ENCODE measurements at places on chromosomes 13 and 19.

DNA sequence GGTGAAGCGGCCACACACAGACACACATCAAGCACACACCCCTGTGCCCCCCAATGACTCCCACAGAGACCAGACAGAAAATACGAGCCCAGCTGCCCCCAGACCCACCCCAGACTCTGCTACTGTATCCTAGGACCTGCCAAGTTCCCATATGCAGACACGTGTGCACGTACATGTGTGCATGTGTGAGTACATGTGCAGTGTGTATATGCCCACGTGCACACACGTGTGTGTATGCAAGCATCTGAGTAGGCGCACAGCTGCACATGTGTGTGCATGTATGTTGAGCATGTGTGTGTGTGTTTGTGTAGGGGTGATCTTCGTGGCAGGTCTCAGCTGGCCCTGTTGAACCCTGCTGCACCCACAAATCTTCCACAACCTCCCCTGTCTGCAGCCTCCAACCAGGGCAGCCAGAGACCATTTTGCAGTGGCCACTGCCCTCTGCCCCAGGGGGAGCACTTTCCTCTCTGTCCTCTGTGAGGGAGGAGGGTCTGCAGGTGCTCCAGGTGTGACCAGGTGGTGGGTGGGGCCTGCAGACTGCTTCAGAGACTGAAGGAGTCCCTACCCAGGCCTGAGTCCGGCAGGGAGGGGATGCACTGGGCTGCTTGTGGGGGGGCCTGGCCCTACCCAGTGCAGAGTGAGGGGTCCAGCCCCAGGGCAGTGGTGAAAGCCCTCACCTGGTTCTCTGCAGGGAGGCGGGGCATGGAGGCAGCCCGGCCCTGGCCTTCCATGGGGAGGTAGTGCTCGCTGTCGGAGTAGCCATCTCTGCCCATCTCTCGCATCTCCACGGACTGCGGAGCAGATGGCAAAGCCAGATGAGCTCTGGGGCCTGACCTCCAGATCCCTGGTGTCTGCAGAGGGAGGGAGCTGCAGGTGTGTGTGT lies 61.5 kb downstream of the IER2 start:
- DNase-seq: no peak

GRCh38 chr13:80901111-80901510 lies 560.2 kb upstream of the SPRY2 start:
- DNase-seq: no peak

DNA sequence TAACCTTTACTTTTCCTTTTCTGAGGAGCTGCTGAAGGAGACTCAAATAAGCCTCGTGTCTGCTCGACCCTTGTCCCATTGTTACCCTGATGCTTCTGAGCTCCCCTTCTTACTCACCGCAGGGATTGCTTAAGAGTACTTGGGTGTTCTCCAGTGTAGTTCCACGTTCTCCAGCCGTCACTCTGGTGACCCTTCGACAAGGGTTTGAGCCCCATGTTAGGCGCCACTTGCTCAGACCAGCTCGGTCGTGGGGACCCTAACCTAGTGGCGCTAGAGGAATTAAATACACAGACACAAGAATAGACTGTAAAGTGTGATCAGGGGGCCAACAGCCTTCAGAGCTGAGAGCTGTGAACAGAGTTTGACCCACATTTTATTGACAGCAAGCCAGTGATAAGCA lies 10.3 kb downstream of the ZNF480 start:
- DNase-seq: no peak

- DNase-seq: no peak
Observed at GRCh38 chr19:18713550-18714117, 30.2 kb downstream of the CRTC1 start.

DNA sequence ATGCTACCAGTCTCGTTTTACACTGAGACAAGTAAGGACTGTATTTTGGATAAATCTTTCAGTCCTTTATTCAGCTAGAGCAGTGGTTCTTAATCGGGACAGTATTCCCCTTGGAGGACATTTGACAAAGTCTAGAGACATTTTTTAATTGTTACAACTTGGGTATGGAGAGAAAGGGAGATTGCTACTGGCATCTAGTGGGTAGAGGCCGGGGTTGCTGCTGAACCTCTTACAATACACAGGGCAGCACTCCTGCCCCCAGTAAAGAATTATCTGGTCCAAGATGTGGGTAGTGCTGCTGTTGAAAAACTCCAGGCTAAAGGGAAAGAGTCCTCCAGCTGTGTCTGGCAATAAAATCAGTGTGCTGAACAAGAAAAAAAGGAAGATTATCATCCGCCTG lies 334.8 kb downstream of the SLC7A1 start:
- DNase-seq: no peak

DNA sequence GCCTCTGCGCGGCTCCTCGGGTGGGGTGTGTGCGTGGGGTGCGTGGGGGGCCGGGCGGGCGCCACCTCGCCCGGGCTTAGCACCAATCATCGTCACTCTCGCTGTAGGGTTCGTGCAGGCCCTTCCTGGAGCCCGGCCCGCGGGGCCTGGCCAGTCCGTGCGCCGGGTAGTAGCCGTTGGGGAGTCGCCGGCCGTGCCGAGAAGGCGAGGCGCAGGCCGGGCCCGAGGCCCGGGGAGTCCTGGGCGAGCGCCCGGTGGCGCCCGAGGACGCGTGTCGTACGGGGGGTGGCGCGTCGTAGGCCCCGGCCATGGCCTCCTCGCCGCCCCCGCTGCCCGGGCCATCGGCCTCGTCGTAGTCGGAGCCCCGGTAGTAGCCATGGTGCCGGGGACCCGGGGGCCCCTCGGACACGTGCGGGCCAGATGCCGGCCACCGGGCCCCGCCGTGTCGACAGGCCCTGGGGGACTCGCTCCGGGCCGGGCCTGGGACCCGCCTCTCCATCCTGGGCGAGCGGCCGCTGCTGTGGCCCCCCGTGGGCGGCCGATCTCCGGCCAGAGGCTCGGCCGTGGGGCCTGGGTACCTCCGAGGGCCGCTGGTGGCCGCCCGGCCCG lies 57.1 kb downstream of the IER2 start:
- DNase-seq: no peak

DNA sequence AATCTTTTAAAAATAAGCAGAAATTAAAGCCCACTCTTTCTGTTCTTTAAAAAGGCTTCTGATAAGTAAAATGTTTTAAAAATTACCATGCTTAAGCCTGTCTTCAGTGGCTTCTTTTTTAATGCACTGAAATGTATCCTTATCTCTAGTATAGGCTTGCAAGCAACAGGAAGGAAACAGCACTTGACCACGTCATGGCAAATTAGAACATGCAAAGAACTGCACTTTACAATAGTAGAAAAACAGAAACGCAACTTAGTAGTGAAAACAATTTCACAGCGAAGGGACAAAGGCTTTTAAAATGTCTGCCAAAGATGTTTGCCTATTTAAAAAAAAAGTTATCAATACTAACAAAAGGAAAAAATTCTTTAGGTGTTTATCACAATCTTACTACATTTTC lies 36.3 kb downstream of the ELF1 start:
- DNase-seq: peak; percentile 35

GRCh38 chr13:50712456-50712855 lies 131.0 kb downstream of the DLEU7 start:
- no peak for DNase-seq

GRCh38 chr19:47309608-47310007 lies at the start of gene C5AR1:
C5AR1 (plus strand) TSS chr19:47309861; CDS start chr19:47309896, 35 bp downstream.
- DNase-seq: no peak

GRCh38 chr19:32651729-32652140 lies 23.2 kb downstream of the ANKRD27 start:
- no peak for DNase-seq

DNA sequence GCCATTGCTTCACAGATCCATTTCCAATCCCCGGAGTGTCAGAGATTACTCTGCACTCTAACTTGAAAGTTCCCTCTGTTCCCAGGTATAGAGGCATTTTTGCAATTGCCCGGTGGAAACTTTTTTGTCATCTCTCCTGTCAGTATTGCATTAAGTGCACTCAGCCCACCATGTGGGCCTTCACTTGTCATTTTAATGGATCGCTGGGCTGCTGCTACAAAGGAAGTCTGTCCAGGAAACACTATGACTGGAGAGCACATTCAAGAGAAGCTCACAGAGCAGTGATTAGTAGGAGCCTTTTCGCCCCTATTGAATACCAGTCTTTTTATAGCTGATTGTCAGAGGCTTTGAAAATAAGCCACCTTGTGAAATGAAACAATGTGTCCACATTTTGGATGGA lies 180.9 kb downstream of the B3GLCT start:
- DNase-seq: no peak

DNA sequence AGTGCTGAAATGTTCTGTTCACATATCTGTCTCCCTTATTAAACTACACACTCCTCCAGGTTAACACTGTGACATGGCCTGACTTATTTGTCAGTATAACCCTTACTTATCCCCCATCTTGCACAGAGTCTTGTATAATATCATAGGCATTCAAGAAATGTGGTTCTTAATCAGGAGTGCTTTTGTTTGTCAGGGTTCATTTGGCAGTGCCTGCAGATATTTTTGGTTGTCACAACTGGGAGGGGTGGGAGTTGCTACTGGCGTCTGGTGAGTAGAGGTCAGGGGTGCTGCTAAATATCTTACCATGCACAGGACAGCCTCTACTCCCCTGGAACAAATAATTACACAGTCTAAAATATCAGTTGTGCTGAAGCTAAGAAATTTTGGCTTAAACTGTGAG lies 20.4 kb upstream of the OBI1 start:
- no peak for DNase-seq

GRCh38 chr13:36850790-36851438 lies 31.9 kb downstream of the RFXAP start:
- DNase-seq: no peak

All from stimulated activated CD4-positive, alpha-beta T cell treated with anti-CD3 and anti-CD28 coated beads, TNF-alpha, amount 100 ng/mL, for 4 hours (primary cell).